ENCODE measurements at places on chromosomes 7 and 10. TPM values are rescaled to one million over a fixed set of nuclear protein-coding genes. Genes with fewer than 3 reads are reported as not detected.

Gene TAS2R3
- total RNA-seq, result not detected

Gene SLC26A5
- total RNA-seq, result not detected

Gene SPRN
- 0.35 TPM for total RNA-seq

Gene ELMO1
- total RNA-seq, result 0.69 TPM

Gene INSYN2A
- total RNA-seq, result under 0.01 TPM

Gene WAC
- total RNA-seq, result 92.2 TPM

Gene MYOZ1
- total RNA-seq, result 0.87 TPM

Gene GRM3
- not detected for total RNA-seq

Gene IDE
- 37.0 TPM for total RNA-seq

Gene RNF133
- not detected for total RNA-seq

Gene MDFIC
- 13.9 TPM for total RNA-seq

Gene ADARB2
- 0.10 TPM for total RNA-seq

Gene CHAT
- total RNA-seq, result not detected

- no peak for DNase-seq
These were observed 867.2 kb upstream of the LRRTM3 start for GRCh38 chr10:66058594-66058993.

- no peak for DNase-seq
These were observed 72.5 kb downstream of the PRTFDC1 start for GRCh38 chr10:24879861-24880260.

DNA sequence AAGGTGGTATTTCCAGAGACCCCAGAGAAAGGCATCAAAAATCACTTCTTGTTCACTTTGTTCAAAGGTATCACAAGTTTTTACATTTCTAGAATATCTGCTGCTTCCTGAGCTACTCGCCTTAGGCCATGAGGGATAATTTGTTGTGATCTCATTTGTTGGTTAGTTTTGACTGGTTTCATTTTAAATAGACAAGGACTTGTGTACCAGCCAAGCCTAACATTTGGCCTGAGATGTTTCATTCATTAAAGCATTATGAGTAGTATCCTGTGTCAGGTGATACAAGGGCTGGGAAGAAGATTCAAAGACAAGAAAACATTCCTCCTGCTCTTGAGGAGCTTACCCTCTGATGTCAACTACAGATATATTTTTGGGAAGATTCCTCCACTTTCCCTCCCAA lies 170.3 kb upstream of the FAM171A1 start:
- DNase-seq, result no peak

GRCh38 chr10:87930934-87931835 lies 67.8 kb downstream of the PTEN start:
- no peak for DNase-seq

- DNase-seq, result no peak
These were observed 148.6 kb downstream of the GRM3 start for GRCh38 chr7:86792260-86792659.

DNA sequence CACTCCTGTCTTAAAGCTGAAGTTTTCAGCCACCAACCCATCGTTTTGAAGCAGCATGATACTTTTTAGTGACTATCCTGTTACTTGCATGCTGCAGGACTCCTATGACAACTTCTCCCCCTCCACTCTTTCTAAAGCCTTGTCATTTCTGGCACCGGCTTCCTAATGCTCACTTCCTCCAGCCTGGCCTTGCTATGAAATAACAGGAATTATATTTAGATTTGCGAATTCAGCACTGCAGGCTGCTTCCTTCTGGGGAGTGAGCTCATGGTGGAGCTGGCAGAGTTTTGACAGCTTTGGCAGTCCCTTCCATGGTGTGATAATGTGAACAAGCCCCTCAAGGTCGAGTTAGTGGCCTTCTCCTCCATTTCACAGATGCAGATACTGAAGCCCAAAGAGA lies 13.4 kb downstream of the BLNK start:
- no peak for DNase-seq

DNA sequence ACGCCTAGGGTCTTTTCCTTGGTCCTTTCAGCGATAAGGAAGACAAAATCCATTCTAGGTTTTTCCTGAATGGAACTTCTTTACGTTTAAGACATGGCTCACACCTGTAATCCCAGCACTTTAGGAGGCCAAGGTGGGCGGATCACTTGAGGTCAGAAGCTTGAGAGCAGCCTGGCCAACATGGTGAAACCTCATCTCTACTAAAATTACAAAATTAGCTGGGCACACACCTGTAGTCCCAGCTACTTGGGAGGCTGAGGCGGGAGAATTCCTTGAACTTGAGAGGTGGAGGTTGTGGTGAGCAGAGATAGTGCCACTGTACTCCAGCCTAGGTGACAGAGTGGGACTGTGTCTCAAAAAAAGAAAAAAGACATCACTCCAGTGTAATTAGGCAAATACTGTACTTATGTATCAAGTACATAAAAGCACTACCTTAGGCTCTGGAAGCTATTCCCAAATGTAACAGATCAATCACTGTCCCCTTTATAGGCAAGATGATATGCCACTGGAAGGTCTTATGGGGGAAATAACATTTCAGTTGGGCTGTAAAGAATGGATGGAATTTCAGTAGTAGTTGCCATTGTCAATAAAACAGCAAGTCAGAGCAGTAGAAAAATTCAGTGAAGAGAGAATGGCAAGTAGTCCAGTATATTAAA lies 5.7 kb downstream of the STK17A start:
- DNase-seq, result no peak

DNA sequence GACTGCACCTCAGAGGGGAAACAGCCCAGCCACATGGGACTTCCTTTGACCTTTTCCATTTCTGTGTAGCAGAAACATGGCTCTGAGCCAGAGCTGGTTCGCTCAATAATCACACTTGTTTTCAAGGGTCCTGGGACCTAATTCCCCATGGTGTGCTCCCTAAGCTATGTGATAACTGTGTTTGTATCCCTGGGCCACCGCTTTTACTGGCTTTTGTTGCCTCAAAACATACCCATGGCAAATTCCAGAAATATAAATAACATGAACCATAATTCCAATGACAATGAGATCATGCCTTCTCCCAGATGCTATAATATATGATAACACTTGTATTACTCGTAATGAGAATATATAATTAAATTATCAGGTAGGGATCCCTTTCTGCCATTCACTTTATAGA lies 196.4 kb downstream of the GFRA1 start:
- no peak for DNase-seq

DNA sequence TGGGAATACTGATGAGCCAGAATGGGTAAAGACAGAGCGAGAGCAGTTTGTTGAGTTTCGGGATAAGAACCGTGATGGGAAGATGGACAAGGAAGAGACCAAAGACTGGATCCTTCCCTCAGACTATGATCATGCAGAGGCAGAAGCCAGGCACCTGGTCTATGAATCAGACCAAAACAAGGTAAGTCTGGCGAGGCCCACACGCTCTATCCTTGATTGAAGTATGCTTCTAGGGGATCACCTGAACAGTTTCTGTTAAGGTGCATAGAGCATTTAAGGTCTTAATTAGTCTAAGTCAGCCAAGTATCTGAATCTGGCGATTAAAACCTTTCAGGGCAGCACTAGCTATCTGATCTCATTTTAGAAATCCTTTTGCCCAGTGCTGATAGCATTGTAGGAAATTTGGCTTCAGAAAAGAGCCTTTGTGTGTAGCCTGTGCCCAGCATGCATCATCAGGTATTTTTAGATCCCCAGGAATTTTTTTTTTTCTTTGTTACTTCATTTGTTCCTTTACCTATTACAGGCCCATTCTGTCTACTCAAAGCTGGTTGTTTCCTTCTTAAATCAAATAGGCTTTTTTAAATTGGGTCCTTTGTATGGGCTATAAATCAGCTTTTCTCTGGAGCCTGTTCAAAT lies 8.0 kb downstream of the OPN1SW start:
- no peak for DNase-seq

DNA sequence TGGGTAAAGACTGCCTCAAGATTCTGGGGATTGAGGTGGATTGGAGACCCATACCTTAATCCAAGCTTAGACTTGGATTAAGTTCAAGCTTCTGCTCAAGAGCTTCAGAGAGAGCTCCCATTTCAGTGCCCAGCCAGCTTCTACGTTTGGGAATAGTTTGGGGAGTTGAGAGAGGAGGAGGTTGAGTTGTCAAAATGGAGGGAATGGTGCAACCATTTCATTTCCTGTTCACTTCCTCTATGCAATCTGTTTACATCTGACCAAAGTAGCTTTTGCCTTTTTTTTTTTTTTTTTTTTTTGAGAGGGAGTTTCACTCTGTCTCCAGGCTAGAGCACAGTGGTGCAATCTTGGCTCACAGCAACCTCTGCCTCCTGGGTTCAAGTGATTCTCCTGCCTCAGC lies 65.8 kb downstream of the ENTPD1 start:
- no peak for DNase-seq

- peak; percentile 57 for DNase-seq
These were observed 32.1 kb downstream of the LRRC27 start for GRCh38 chr10:132363921-132364593.

DNA sequence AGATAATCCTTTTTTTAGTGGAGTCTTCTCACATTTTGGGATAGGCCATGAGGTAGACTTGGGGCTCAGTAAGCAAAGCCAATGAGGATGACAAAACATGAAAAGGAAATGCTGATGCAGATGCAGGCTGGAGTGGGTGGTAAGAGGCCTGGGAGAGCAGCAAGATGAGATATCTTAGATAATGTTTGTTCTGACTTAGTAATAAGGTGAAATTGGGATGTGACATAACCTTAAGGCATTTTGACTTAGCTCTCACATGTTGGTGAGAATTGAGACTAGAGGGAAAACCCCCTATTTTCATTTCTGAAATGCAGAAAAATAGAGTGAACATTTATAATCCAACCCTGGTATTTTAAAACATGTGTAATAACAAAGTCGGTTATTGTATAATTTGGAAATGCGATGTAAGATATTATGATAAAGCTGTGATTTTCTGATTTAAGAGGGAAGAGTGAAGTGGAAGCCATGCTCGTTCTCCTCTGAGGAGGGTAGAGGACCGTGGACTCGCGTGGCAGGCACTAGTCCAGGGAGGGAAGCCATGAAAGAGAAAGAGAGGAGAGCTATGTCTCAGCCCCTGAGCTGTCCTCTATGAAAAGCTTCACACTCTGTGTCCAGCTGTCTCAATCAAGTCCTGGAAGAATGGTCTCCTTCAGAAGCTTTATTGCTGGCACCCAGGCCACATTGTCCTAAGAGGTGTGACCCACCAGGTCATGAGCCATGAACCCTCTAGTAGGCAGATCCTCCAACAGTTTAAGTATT lies 57.3 kb downstream of the ST7 start:
- DNase-seq, result no peak

DNA sequence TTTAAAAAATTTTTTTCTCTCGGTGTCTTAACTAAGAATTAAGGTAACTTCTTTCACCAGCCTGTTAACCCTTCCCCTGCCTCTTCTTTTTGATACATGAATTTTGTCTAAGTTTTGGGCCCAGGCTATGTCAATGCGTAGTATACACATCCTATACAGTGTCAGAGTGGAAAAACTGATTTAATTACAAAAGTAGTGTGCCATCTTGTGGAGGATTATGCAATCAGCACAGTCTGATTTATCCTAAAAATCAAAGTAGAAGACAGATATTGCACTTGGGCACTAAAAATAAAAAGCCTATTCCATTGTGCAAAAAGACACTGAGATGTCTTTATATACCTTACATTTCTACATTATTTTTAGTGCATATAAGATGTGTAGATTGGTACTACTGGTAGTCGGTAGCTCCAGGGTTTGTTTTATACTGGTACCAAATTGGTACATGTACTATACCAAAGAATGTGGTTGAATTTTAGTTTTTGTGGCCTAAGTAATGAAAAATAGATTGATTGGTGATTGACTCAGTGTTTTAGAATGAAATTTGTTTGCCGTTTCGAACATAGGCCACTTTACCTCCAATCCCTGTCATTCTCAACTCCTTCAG lies 96.6 kb downstream of the MKLN1 start:
- peak; percentile 42 for DNase-seq

DNA sequence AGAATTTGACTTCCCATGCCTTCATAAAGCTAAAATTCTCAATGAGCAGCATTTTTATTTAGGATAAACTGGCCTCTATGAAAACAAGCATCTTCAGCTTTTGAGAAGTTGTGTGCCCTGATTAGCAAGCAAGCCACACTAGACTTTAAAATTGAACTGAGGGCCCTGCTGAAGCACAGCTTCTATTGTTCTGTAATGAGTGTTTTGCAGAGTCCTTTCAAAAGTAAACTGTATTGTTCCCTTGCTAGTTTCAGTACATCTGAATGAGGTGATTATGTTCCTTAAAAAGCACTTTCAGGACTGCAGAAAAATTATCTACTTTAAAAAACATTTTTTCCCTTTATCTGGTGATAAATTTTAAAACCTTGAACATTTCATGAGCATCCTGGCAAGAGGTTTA lies 113.3 kb upstream of the PRPS1L1 start:
- no peak for DNase-seq

DNA sequence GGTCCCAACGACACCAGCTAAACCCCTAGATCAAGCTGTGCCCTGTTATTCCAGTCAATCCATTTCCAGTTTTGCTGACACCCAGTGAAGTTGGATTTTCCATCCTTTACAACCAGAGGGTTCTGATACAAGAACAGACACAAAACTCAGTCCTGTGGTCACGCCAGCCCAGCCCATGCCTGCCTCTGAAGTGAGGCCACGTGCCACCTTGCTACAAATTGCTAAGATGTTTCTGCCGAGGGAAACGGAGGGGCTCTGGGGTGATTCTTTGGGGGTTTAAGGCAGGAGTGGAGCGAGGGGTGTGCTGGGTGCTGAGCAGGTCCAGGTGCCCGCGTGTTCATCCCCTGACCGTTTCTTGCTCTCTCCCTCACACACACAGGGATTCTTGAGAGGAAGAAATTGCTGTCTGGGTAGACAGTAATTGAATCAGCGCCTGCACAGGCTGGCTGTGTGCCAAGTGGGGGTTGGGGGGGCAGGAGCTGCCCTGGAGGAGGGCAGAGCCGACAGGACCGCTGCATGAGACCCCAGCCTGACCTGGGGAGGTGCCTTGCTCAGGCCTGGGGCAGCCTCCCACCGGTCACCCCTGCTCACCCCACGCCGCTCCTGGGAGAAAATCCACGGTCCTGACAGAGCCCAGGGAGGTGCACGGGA lies 38.1 kb downstream of the ADAP1 start:
- DNase-seq, result no peak

DNA sequence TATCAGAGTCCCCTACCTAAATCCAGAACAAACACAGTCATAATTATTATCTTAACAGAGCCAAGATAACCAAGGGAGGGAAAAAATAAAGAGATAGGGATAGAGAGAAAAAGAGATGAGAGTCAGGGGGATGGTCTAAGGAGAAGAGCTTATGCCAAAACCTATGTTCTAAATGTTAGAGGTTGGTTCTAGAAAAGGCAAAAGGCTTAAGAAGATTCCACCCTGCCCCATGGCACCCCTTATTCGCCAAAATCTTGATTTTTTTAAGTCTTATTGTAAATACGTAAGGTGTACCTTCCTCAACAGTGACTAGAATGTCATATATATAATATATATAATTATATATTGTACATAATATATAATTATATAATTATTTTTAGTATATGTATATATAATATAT lies 29.6 kb upstream of the CTNNA3 start:
- no peak for DNase-seq

All from renal cortical epithelial cell (primary cell).